Activated T-cell treated with anti-CD3 and anti-CD28 coated beads, Interleukin-2, amount 50 U/mL, for 4 hours (primary cell): ENCODE measurements at places on chromosomes 3 and 15. TPM values are rescaled to one million over a fixed set of nuclear protein-coding genes. Genes with fewer than 3 reads are reported as not detected.

The VWA5B2 gene
- not detected for total RNA-seq

The WDR6 gene
- total RNA-seq, result 155 TPM

The BFSP2 gene
- not detected for total RNA-seq

The CRYGS gene
- 1.7 TPM for total RNA-seq

The SKOR1 gene
- 0.34 TPM for total RNA-seq

The GOLGA6A gene
- not detected for total RNA-seq

The CPNE9 gene
- total RNA-seq, result not detected

The NDN gene
- total RNA-seq, result 1.3 TPM

The CPLX3 gene
- not detected for total RNA-seq

DNA sequence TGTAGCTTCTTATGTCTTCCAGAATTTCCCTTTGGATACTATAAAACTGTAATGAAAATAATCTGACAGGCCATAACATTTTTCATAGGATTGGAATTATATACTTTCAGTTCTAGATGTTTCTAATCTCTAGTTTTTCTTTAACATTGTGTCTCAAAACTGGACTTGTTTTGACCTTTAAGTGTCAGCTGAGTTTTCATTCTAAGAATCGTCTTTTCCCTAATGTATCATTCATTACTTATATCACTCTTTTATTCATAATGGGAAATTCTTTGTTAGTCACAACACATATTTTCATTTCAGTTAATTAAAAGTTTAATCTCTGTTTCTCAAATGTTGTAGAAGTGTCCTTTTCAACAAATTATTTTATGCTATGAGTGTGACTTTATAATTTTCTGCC, 11.9 kb downstream of the GPR171 start:
- no peak for DNase-seq

DNA sequence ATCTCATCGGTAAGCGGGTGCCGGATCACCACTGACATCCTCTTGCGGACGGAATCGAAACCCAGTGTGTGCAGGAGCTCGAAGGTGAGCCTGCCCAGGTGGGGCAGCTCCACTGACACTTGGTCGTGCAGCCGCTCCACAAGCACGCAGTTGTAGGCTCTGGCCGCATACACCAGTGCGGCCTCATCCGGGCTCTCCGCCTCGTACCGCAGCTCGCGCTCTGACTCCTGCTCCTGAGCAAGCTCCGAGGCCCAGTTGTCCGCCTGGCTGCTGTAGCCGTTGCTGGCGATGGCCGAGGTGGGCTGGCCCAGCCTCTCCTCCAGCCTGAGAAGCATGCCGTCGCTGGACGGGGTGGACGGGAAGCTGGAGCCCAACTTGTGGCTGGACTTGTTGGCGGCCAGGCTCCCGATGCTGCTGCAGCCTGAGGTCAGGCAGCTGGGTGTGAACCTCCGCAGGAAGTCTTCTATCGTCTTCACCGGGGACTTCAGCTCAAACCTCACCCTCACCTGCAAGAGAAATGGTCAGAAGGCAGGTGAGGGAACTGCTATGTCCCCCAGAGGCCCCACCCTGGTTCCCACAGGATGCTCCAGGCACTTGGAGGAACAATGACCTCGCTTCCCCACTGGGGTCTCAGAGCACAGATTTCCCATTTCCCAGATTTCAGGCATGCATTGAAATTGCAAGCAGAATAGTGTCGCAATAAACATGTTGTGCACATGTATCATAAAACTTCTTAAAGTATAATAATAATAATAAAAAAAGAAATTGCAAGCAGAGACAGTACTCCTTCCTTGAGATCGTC, 149.2 kb downstream of the ATP10A start:
- no peak for DNase-seq

DNA sequence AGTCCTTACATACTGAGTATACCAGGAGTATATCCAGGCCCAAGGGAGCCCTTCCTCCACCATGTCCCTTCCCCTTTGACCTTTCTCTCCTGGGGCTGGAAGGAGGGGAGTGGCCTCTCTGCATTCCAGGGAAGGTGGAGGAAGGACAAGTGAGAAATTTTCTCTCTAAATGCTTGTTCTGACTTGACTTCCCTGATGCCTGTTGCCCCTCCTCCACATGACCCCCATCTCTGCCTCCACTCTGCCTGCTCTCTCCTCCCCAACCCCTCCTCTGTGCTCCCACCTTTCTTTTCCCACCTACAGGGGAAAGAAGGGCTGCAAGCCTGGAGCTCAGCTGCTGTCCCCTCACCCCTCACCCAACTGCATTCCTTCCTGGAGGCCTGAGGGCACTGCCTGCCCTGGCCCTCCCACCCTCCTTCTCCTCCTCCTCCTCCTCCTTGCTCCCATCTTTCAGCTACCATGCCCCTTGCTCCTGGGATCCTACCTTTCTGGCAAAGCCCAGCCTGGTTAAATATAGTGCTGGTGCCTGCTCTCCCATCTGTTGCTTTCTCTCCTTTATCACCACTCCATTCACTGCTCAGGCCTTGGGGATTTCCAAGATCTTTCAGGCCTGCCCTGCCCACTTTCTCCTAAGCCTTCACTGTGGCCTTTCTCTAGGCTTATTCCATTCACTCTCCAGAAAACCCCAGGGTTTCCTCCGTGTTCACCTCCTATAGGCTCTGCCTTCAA, 8.5 kb upstream of the DAG1 start:
- no peak for DNase-seq

DNA sequence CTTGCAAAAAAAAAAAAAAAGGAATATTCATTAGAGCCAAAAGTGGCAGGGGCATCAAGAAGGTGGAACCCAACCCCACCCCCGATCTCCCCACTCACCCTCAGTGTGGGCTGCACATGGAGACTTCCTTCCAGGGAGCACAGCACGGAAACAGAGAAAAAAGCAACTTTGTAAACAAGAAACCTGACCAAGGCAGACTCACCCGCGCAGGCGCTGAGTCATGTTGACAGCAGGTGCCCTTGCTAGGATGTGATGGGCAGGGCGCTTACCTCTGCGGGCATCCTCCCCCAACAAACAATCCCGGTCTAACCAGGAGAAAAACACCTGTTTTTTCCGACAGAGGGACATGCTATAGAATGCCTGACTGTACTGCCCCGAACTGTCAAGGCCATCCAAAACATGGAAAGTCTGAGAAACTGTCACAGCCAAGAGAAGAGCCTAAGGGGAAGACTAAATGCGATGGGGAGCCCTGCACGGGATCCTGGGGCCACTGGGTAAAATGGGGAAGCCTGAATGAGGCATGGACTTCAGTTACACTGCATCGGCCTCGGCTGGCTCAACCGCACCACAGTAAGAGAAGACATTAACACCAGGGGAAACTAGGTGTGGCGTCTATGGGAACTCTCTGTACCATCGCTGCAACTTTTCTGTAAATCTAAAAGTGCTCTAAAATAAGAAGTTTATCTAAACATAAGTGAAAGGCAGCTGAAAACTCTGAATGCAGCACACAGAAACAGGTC, 66.7 kb upstream of the GATA2 start:
- DNase-seq, result no peak

GRCh38 chr3:15217011-15217671, 11.1 kb downstream of the CAPN7 start:
- no peak for DNase-seq

DNA sequence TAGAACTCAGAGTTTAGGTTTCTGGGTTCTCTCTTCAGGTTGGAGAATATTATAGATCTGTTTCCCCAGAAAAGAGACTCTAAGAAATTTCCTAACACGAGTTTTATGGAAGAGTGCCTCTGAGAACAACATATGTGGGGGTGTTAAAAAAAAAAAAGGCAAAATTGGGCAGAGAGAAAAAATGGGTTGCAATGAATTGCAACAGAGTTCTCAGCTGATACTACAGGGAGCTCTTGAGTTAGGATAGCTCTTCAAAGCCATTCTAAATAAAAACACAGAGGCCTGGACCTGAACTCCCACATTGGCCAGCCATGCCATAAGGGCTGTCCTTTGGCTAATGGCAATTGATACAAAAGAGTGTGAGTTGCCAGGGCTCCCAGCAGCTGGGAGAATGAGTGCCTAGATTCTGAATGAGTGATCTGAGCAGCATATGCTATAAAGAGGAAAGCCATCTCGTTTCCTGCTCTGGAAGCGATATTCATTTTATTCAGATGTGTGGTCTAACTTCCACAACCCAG, 20.1 kb upstream of the UBE2E2 start:
- DNase-seq, result no peak

DNA sequence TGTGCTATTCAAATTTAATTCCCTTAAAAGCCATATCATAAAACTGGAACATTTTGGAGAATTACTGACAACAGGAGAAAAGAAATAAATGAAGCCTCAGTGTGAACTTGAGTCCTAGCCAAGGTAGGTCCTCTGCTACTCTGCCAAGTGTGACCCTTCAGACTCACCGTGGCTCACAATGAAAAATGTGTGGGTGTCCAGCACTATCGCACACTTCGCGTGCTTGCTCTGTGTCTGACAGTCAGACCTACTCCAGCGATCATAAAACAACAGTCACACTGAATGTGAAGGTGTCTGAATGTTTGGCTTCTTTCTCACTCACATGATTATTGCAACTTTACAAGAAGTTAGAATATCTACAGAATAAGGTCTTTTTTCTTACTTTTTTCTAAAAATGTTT, 65.8 kb upstream of the TRA2B start:
- no peak for DNase-seq

GRCh38 chr15:45521596-45522327, 793 bp downstream of the SLC30A4 start:
- no peak for DNase-seq

- no peak for DNase-seq
Observed at GRCh38 chr3:100045696-100046095, 68.6 kb downstream of the FILIP1L start.

DNA sequence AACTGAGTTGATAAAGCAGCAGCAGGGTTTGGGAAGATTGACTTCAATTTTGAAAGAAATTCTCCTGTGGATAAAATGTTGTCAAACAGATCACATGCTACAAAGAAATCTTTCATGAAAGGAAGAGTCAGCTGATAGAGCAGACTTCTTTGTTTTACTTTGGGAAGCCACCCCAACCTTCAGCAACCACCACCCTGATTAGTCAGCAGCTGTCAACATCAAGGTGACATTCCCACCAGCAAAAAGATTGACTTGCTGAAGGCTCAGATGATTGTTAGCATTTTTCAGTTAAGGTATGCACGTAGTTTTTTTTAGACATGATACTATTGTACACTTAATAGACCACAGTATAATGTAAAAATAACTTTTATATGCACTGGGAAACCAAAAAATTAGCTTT, 87.6 kb upstream of the ACKR4 start:
- DNase-seq, result no peak

DNA sequence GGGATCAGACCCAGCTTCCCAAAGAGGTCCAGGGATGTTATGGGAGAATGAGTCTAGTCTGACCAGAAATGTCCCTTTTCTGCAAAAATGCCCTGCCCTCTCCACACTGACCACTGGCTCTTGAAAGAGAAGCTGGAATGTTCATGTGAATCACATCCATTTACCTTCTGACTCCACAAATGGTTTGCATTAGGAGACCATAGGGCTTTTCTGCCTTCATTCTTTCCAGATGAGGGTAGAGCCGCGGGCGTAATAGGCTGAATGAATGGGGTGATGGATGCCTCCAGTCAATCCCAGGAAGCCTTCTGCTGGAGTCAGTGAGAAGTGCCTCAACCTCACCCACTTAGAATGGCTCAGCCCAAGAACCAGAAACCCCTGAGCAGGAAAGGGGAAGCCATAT, 47.2 kb upstream of the IREB2 start:
- DNase-seq, result no peak

DNA sequence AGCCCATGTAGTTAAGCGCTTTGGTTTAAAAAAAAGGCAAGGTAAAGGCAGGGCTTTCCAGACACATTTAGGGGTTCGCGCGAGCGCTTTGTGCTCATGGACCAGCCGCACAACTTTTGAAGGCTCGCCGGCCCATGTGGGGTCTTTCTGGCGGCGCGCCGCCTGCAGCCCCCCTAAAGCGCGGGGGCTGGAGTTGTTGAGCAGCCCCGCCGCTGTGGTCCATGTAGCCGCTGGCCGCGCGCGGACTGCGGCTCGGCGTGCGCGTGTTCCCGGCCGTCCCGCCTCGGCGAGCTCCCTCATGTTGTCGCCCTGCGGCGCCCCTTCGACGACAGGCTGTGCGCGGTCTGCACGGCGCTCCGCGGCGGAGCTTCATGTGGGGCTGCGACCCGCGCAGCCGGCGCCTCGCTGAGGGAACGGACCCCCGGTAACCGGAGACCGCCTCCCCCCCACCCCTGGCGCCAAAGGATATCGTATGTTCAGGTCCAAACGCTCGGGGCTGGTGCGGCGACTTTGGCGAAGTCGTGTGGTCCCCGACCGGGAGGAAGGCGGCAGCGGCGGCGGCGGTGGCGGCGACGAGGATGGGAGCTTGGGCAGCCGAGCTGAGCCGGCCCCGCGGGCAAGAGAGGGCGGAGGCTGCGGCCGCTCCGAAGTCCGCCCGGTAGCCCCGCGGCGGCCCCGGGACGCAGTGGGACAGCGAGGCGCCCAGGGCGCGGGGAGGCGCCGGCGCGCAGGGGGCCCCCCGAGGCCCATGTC, 927 bp downstream of the SMAD6 start:
- no peak for DNase-seq

GRCh38 chr3:45760878-45761711, 35.2 kb downstream of the SLC6A20 start:
- DNase-seq, result peak; percentile 34

- DNase-seq, result peak; percentile 5
Observed at GRCh38 chr3:34683851-34684250, 885.4 kb downstream of the PDCD6IP start.

- DNase-seq, result no peak
Observed at GRCh38 chr15:38623744-38624143, 59.1 kb upstream of the RASGRP1 start.

GRCh38 chr15:49758856-49759255, 138.0 kb downstream of the DTWD1 start:
- DNase-seq, result no peak

DNA sequence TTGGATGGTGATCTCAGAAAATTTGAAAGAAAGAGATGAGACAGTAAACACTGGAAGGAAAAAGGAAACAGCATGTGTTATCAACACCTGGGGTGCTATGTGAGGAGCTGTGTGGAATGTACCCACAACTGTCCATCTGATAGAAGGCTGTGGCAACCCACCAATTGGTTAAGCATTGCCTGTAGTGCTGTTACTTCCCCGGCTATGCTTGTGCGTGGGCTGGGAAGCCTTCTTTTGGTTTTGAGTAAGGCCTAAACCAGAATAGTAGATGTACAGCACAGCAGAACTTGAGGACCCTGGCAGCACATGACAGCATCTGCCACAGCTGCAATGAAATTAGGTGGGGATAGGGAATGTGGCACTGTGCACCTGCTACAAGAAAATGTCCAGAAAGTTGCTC, 184.5 kb downstream of the FHIT start:
- no peak for DNase-seq

- DNase-seq, result no peak
Observed at GRCh38 chr15:40464595-40465185, 6.1 kb upstream of the CHST14 start.

DNA sequence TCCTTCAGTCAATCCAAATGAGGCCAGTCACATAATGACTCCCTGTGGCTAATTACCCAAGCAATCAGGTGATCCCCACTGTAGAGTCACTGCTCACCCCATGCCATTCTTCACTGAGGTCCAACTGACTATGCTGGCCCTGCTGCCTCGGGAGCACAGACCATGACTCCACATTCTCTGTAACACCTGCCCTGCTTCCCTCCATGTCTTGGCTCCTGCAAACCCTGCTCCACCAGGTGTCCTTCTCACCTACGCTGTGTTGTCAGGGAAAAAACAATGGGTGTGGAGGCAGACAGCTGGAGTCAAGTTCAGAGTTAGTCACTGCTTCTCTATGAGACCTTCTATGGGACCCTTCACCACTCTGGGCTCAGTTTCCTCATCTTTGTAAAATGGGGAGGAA, 6.1 kb upstream of the SFMBT1 start:
- no peak for DNase-seq

GRCh38 chr3:8825153-8825825, 55.9 kb upstream of the OXTR start:
- no peak for DNase-seq
